NCI-H748 treated with DMSO at 0.1 percent for 48 hours (cell line): ENCODE measurements at places on chromosomes 2 and 18.
A peak's percentile ranks its signal among the peaks of the same experiment; 100 is the strongest.

DNA sequence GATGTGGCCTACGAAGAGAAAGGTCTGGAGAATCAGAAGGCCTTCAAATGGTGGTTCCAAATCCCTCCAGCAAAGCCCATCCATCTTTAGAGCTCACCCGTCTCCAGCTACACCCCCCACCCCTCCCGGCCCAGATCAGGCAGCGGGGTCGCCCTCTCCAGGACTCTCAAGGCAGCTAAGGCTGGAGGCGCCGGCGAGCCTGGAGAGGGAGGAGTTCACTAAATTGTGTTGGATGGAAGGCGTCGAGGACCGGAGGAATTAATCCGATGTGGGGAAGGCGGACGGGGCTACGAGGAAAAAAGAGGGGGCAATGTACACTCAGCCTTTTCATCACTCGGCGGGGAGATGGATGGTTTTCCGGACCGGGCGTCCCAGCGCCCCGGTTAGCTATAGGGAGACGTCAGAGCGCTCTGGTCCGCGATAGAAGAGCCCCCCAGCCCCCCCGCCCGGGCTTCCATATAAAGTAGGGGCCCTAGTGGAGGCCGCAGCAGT, at the start of gene GRP:
GRP (plus strand) TSS at position 487 of the 492 bp plus-strand sequence. CDS start 108 bp downstream, outside the sequence.
- peak; percentile 20 for DNase-seq

DNA sequence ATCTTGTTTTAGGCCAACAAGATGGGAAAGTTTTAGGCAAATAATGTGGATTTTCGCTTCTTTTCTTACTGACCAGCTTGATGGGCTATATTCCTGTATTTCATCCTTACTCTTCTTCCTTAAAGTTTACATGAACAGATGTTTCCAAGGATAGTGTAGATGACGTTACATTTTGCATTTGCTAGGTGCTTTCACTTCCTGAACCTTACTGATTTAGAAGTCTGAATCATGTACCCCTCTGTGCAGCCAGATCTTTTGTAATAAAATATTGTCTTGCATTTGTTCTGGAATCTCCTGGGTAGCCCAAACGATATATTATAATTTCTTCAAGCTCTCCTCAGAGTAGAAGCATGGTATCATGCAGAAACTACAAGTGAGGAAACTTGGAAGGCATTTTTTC, 93.4 kb downstream of the CALCRL start:
- DNase-seq, result no peak

GRCh38 chr2:201697899-201698298, 545 bp downstream of the MPP4 start:
- DNase-seq, result no peak

GRCh38 chr2:174694196-174694878, 69.9 kb downstream of the CHRNA1 start:
- no peak for DNase-seq

GRCh38 chr2:127609818-127610217, 36.1 kb upstream of the GPR17 start:
- DNase-seq, result no peak

DNA sequence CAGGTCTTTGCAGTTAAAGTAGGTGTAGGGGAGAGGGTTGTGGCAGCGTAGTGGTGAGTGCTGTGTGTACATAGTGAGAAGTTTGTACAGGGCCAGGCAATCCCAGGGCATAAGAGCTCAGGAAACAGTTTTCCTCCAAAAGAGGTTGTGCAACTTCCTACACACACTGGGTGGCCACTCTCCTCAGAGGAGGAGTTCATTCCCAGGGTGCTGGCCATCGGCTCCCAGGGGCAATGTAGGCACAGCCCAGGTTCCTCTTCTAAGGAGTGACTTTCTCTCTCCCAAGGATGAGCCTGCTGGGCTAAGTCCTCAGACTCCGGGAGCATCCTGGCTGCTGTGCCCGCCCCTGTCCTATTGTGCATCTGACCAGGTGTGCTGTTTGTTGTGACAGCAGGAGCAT, 3.0 kb downstream of the ACOXL start:
- DNase-seq, result no peak

GRCh38 chr18:58649966-58650816, 21.1 kb upstream of the MALT1 start:
- no peak for DNase-seq

- DNase-seq, result no peak
Measured at GRCh38 chr2:59176737-59177136, 935.6 kb upstream of the FANCL start.

DNA sequence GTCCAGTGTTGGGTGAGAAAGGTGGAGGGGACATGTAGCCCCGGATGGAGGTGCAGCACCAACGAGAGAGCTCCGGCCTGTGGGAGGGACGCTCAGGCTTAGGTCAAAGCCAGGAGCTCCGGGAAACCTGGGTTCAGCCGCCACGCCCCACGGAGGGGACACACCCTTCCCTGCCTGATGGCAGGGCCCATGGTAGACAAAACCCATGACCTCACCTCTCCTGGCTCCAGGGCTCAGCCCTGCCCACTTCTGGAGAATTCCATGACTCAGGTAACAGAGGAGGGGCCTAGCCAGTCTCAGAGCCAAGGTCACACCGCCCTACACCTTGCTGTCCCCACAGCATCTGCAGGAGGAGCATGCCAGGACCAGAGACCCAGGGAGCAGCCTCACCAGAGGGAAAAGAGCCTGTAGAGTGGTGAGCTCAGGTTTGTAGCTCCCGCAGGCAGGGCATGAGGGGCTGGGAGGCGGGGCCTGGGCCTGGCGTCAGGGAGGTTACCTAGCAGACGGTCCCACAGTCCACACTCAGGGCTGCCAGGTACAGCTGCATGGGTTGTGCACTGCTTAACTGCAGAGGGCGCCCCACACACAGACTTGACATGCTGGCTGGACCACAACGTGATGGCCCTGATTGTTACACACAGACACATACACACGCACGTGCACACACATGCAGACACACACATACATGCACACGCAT, 70.8 kb upstream of the SMAD7 start:
- DNase-seq, result no peak

GRCh38 chr18:41594582-41594981, 360.5 kb upstream of the PIK3C3 start:
- no peak for DNase-seq

DNA sequence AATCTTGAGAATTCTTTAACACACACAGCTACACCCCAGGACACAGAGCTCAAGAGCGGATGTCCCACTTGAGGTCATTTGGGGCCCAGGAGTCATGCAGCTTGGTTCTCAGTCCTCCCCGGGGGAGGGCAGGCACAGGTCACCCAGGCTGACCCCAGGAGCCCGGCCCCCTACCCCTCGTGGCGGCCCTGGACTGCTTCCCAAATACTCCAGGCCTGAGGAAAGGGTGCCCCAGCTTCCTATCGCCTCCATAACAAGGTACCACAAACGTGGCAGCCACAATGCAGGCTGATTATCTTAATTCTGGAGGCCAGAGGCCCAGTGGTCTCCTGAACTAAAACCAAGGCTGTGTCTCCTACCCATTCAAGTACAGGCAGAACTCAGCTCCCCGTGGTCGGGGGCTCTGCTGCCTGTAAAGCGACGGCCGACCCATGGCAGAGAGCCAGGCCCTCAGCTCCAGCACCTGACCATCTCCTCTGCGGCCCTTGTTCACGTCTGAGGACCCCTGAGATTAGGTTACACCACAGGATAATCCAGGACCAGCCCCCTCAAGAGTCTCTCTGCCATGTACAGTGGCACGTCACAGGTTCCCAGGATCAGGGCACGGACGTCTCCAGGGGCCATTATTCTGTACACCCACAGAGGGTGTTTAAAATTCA, 10.5 kb downstream of the SLC66A2 start:
- no peak for DNase-seq

GRCh38 chr2:88856409-88857135, 165.1 kb downstream of the RPIA start:
- no peak for DNase-seq

- no peak for DNase-seq
Measured at GRCh38 chr18:2707551-2708168, 52.1 kb downstream of the SMCHD1 start.

GRCh38 chr2:105641389-105641811, 103.3 kb upstream of the NCK2 start:
- no peak for DNase-seq

DNA sequence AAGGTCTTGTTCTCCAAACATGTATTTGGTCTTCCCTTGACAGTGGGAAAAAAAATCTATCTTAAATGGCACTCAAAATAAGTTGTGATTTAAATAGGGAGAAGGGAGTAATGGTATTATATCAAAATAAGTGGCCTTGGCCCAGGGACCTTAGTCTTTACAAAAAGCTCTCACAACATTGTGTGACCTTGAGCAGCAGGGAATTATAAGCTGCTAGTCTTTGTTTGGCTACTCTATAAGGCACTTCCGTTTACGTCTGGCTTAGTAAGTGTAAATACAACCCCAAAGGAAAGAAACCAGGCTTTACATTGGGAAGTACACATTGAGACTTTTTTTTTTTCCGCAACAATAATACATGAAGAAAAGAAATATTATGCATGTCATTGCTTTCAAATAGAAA, 734.0 kb upstream of the LINC00305 start:
- peak; percentile 6 for DNase-seq

DNA sequence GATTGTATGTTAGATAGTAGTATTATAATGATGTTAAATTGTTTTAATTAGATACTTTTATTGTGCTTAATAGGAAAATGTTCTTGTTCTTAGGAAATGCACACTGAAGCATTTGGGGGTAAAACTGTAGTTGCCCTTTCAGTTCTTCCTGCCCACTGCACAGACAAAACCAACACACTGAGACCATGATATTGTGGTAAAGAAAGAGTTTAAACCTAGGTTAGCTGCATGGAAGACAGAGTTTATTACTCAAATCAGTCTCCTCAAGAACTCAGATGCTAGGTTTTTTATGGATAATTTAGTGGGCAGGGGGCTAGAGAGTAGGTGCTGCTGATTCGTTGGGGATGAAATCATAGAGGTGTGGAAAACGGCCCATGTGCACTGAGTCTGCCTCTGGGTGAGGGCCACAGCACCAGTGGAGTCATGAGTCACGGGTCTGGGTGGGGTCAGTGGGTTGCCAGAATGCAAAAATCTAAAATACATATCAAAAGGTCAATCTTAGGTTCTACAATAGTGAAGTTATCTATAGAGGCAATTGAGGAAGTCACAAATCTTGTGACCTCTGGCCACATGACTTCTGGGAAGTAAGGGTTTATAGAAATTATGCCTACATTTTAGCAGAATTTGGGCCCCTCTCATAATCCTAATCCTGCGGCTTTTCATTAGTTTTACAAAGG, 283.4 kb upstream of the FBXO11 start:
- DNase-seq, result no peak
